ENCODE measurements at places on chromosomes 2 and 18.

DNA sequence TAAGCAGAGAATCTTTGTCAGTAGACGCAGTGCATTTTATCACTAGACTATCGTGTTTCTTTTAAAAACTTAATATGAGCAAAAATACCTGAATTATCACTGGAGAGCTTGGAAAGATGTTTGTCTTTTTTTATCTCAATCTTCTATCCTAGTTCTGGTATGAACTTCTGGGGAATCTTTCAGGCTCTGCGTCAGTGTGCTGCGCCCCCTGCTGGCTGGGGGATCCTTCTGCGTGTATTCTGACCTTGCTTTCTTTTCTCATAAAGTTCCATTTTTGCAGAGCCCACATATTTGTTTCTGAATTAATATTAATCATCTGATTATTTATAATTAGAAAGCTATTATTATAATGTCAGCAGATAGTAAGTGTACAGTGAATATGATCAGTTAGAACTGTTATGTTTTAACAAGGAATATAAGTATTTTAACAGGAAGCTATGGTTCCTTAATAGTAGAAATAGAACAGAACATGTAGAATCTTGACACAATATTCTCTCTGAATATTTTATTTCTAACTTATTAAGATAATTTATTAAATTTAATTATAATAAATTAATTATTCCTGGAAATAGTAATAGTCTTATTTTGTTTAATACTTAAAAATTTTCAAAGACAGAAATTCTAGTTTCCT, 945.0 kb upstream of the CRIM1 start:
- peak; percentile 75 for DNase-seq

- DNase-seq: no peak
Observed at GRCh38 chr2:129712676-129712985, 266.8 kb upstream of the RAB6C start.

DNA sequence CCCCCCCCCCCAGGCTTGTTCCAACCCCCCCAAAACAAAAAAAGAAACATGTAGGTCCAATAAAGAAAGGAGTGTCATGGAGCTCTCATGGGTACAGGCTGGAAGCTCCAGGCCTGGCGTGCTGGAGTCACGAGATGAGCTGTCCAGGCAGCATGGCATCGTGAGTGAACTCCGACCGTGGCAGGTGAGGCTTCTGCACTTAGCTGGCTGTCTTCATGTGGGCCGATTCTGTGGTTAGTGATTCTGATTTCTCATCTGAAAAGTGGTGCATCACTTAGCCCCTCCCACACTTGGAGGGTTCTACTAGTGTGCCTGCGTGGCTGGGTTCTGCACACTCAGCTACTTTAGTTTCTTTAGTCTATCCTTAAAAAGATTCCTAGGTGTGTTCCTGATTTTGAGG, 126.4 kb upstream of the MGAT5 start:
- no peak for DNase-seq

DNA sequence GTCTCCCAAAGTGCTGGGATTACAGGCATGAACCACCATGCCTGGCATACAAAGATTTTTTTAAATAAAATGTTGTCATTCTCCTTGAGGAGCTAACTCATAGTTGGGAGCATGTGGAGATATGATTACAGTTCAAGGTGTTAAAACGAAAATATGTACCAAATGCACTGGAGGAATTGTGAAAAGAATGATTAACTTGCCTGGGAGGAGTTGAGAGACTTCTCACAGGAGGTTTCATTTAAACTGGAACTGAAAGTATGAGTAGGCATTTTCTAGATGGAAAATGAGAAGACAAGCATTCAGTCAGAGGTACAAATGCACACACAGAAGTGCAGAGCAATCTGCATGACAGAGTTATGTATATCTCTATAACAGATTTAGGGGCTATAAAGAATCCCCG, 126.6 kb upstream of the PDE1A start:
- DNase-seq: no peak

DNA sequence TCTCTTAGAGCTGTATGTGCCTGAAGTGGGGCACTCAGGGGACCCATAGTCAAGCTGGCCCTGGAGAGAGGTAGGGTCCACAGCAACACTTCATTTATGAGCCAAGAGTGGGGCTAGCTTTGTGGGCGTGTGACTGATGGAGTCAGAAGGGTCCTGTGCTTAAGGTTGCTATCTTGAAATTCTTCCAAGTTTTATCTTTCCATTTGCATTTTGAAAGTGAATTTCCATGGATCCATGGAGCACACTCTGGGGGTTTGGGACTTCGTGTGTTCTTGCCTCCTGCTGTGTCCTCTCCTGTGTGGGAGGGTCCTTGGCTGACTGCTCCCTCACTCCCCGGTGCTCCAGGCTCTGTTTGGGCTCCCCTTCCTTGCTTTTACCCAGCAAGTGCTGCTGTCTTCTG, 50.8 kb downstream of the FHOD3 start:
- DNase-seq: no peak

DNA sequence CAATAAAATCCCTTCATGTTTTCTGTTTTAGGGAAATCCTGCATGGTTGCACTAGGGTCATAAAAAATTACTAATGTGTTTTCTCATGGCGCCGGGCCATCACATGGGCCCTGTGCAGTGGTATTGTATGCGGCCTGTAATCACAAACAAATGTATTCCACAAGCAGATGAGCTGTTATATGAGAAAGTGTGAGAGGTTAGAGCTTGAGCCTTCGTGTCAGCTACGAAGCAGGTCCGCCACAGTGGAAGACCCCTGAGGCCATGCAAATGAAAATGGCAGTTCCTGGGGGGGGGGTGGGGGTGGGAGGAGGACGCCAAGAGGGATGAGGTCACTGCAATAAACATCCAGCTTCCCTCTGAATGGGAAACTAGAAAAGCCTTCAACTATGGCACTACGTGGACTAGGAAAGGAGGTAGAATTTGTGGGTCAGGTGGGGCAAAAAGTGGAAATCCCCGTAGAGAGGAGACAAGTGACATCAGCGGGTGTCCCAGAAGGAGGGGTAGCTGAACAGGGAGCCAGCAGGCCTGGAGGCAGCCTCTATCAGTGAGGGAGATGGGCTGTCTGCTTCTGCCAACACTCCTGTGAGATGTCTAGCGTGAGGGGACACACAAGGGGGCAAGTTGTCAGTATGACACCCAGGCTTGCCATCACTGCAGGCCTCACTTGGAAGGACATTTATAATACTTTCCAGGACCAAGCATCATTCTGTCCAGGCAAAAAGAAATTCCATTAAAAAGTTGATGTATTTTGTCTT, 130.3 kb upstream of the CTAGE1 start:
- DNase-seq: no peak

DNA sequence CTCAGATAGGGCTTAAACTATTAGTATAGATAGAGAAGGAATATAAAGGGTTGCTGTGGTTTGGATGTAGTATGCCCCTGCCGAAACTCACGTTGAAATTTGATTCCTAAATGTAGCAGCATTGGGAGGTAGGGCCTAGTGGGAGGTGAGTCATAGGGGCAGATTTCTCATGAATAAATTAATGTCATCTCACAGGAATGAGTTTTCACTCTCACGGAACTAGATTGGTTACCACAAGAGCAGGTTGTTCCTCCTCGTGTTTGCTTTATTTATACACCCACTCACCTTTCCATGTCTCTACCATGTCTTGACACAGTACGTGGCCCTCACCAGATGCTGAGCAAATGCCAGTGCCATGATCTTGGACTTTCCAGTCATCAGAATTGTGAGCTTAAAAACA, 218.2 kb downstream of the RBM43 start:
- DNase-seq: no peak

- no peak for DNase-seq
Observed at GRCh38 chr18:79899609-79900445, 51.6 kb downstream of the SLC66A2 start.

DNA sequence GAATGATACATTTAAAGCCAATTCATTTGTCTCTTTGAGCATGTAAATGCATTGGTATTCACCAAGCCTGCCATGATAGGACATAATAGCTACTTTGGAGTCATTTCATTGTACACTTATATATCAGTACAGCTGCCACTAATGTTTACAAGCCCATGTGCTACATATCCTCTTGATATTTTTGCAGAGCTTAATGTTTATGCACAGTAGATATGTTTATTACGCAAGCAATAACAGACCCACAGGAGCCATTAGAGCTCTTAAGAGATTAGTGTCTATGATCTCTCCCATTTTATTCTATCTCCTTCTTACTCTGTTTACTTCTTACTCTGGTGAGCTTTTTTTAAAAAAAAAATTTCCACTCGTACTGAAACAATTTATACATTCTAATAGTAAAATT, 1132.1 kb upstream of the ZEB2 start:
- DNase-seq: no peak

DNA sequence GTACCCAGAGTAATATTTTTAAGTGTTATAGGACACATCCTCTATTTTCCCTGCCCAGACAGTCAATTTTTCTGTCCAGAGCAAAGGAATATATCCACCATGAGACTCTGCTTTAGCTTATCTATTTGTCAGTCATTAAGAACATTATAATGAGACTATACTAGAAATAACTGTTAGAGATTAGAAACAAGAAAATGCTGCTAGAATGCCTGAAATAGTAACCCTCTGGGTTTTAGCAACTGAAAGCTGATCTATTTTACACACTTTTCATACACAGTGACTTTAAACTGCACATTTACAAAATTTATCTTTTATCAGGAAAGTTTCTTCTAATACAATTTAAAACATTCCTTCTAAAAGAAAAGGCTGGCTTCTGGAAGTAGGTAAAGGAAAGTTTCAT, 39.6 kb downstream of the MBD2 start:
- DNase-seq: no peak

DNA sequence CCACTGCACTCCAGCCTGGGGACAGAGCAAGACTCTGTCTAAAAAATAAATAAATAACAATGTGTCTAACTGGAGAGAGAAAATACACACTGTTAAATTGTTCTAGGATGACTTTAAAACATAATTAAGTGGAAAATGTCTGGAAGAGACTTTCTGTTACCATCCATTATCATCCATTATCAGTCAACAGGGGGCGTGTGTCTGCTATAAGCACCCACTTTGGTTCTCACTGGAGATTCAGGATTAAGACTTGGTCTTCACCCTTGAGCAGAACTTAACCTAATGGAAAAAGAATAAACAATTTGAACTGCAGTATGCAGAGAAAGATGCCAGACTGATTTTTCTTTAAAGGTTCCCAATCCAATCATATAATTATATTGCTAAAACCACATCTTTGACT, 999.8 kb upstream of the GYPC start:
- no peak for DNase-seq

- no peak for DNase-seq
Observed at GRCh38 chr2:189091253-189091652, 88.3 kb downstream of the COL5A2 start.

GRCh38 chr2:49940626-49941025, 786.3 kb upstream of the FSHR start:
- DNase-seq: no peak

GRCh38 chr18:22632191-22632590, 214.5 kb upstream of the CTAGE1 start:
- DNase-seq: no peak

- no peak for DNase-seq
Observed at GRCh38 chr18:55907453-55908175, 319.6 kb upstream of the TCF4 start.

- no peak for DNase-seq
Observed at GRCh38 chr2:69436596-69436937, 668 bp downstream of the NFU1 start.

DNA sequence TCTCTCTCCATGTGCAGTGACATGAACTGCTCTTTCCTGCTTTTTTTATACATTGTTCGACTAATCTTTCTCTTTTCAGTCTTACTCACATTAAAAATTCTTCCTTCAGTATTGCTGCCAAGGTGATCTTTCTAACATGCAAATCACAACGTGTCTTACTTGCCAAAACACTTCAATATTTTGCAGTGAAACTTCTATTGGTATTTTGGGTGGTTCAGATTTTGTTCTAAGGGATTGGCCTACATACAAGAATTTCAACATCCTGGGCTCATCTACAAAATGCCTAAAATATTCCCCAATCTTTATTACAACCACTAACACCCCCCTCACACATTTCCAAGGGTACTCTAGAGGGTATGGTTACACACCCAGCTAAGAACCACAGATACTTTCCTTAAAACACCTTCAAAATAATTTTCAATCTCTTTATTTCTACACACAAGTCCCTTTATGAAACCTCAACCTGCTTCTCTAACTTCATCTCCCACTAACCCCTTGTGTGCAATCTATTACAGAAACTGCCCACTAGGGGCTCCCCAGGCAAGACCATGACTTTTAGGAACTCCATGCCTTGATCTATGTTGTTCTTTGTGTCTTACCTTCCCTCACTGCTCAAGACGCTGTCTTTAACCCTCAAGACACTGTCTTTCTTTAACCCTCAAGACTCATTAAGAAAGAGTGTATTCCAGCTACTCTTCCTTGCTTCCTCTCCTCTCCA, 50.9 kb downstream of the COL3A1 start:
- DNase-seq: peak; percentile 26

GRCh38 chr2:19728125-19728524, 173.7 kb downstream of the TTC32 start:
- DNase-seq: no peak

- DNase-seq: no peak
Observed at GRCh38 chr2:170353723-170354122, 175.8 kb downstream of the MYO3B start.

- no peak for DNase-seq
Observed at GRCh38 chr2:240199133-240199870, 58.8 kb upstream of the OTOS start.

GRCh38 chr2:157897106-157897971, 21.2 kb upstream of the ACVR1 start:
- DNase-seq: no peak
